ENCODE measurements at places on chromosomes 1 and 21.

DNA sequence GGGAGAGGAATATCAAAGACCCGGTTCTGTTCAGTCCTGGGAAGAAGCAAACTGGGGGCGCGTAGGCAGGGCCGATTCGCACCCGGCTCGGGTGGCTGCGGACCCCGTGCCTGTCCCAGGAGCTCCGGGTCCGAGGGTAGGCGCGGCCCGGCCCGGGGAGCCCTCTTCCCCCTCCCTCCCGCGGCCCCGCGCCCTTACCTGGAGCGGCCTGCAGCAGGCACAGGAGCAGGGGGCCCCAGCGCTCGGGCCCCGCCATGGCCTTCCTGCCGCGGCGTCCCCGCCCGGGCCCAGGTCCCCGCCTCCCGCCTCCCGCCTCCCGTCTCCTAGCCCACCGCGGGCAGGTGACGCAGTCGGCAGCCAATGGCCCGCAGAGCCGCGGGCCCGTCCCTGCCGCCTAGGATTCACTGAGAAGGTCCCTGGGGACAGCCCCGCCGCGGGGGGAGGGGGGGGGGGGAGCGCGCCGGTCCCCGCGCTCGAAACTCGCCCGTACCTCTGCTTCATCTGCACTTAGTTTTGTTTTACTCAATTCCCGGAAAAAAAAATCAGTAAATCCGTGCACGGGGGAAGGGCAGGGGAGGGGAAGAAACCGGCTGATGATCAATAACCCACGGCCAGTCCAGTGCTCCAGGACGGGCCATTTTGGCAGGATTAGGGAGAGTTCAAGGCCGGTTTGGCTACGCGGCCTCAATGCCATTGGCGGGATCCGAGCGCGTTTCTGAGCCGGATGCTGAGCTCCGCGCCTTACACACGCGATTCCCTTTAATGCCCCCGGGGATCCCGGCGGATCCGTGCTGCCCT lies at the start of gene IFNLR1:
Gene IFNLR1 (minus strand): TSS at position 297 of the 798 bp plus-strand sequence. CDS start 41 bp downstream, at position 256.
- no peak for DNase-seq

DNA sequence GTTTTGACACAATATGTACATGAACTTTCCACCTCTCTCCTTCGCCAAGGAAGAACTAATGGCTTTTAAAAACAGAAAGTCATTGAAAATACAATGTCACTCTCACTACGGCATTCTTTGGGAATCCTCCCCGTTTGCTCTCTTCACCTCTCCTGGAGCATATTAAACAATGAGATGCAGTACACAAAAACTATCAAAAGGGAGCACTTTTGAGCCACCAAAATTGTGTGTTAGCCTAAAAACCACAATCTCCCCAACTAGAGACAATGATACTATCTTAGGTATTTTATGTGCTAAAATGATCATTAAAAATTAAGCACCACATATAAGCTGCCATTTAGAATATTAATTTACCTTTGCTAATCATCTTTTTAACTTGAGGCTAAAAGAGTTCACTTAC lies 425.5 kb downstream of the KCTD3 start:
- no peak for DNase-seq

DNA sequence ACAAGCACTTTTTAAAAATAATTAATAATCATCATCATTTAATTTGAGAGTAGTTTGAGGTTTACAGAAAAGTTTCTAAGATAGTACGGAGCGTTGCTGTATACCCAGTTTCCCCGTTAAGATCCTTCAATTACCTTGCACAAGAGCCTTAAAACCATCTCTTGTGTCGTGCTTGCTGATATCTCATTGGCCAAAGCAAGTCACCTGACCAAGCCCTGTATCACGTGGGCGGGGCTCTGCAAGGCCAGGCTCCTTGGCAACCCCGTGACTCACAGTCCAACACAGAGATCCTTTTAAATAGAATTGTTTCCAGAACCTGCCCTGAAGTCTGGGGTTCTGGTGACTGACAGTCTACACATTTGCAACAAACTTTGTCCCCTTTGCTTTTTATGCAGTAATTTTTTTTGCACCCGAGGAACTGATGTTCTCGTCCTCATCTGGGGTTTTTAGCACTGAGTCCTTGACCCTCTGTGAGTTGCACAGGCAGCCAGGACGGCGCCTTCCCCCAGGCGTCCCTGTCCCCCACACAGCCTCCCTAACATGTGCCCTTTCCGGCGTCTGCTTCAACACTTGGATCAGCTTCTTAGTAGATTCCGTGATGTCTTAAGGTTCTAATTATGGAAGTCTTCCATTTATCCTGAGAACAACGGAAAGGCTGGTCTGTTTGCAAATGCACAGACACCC lies 183.3 kb upstream of the TMEM51 start:
- DNase-seq, result no peak

GRCh38 chr1:36534711-36535412 lies 52.1 kb upstream of the CSF3R start:
- no peak for DNase-seq

DNA sequence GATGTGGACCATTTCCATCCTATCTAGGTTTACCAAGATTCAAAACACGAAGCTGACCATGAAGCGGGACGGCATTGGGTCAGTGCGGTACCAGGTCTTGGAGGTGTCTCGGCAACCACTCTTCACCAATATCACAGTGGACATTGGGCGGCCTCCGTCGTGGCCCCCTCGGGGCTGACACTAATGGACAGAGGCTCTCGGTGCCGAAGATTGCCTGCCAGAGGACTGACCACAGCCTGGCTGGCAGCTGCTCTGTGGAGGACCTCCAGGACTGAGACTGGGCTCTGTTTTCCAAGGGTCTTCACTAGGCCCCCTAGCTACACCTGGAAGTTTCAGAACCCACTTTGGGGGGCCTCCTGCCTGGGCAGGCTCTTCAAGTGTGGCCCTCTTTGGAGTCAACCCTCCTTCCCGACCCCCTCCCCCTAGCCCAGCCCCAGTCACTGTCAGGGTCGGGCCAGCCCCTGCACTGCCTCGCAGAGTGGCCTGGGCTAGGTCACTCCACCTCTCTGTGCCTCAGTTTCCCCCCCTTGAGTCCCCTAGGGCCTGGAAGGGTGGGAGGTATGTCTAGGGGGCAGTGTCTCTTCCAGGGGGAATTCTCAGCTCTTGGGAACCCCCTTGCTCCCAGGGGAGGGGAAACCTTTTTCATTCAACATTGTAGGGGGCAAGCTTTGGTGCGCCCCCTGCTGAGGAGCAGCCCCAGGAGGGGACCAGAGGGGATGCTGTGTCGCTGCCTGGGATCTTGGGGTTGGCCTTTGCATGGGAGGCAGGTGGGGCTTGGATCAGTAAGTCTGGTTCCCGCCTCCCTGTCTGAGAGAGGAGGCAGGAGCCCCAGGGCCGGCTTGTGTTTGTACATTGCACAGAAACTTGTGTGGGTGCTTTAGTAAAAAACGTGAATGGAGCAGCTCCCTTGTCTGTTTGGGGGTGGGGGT lies 864 bp upstream of the CCDC24 start:
- no peak for DNase-seq

DNA sequence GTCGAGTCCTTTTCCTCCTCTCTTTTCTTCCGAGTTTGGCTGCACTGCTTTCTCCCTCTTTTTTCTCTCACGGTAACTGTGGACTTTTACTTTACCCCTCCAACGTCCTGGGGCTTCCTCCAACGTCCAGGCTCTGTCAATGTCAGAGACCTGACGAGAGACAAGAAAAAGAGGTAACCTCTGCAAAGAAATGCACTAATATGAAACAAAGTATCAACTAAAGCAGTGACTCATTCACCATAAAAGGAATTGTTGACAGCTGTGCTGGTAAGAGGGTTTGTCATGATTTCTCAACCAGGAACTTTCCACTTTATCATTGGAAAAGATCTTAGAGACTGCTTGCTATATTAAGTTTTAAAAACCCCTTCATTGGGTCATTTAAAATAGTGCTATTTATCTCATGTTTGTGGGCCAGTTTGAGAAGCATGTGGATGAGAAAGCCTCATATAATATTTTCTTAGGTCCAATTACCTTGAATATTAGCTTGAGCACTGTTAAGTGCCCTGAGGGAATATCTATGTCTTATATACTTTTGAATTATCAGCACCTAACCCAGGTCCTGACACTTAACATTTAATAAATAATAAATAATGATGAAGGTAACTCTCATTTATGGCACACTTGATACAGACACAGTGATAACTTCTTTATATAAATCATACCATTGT lies at the start of gene GBP2:
Gene GBP2 (minus strand): TSS at position 202 of the 668 bp plus-strand sequence. CDS start 4,148 bp downstream, outside the sequence.
- DNase-seq, result peak; percentile 46

DNA sequence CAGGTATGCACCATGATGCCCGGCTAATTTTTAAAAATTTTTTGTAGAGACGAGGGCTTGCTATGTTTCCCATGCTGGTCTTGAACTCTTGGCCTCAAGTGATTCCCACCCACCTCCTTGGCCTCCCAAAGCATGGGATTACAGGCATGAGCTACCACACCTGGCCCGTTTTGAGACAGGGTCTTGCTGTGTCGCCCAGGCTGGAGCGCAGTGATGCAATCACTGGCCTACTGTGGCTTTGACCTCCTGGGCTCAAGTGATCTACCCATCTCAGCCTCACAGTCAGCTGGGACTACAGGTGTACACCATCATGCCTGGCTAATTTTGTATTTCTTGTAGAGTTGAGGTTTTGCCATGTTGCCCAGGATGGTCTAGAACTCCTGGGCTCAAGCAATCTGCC lies 7.5 kb upstream of the SH3D21 start:
- no peak for DNase-seq

DNA sequence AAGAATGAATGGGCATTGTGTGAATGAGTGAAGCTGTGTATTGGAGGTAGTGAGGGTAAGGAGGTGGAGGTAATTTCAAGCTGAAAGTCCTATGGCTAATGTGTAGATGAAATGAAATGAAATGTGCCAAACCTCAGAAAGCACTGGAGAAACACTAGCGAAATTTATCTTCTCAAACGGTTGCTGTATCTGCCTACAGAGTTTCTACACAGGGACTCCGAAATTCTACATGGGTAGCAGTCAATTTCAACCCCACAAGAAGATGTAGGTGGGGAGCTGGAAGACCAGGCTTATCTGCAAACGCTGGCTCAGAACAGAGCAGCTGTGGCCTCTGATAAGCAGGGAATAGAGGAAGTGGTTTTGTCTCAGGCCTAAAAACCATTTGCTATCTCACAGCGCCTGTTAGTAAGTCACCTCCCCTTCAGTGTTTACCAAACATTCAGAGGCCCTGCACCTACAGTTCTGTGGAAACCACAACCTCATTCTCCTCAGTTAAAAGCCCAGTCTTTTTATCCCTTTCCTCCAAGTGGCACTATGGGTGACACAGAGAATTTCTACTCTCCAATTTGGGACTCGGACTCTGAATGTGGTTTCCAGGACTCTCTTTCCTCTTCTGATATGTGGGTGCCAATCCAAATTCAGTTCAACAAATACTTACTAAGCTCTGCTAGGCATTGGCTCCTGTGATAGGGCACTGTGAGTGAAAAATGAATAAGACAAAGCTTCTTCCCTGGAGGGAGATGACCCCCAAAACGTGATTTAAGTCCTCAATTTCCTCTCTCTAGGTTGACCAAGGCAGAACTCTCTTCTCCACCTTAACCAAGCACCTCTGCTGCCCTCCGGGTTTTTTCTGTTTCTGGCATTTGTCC lies 17.2 kb upstream of the SLAMF6 start:
- DNase-seq, result no peak

DNA sequence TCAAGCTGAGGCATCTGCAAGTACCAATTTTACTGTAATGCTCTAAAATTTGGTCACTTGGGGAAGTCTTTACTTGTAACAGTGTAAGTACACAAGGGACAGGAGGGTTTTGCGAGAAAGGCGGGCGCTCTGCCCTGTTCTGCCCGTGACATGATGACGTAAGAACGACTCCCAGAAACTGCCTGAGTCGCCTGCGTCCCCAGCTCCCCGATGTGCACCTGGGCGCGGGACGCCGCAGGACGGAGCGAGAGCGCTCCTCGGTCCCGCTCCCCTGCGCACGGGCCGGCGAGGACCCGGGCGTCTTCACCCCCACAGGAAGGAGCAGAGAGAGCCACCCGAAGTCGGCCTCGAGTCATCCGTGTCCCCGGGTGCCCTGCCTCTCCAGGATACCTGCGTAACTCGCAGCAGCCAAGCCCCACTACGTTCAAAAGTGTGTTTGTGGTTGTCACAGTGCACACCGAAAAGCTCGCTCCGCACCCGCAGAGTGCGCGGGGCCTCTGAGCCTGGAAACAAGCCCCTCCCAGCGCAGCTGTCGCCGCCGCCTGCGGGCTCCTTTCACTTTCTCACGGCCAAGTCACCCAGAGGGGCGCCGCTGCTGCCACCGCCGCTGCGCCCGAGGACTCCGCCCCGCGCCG lies 3.3 kb upstream of the ZBTB18 start:
- no peak for DNase-seq

GRCh38 chr1:110148961-110149360 lies 1.3 kb upstream of the SLC6A17 start:
- DNase-seq, result no peak

DNA sequence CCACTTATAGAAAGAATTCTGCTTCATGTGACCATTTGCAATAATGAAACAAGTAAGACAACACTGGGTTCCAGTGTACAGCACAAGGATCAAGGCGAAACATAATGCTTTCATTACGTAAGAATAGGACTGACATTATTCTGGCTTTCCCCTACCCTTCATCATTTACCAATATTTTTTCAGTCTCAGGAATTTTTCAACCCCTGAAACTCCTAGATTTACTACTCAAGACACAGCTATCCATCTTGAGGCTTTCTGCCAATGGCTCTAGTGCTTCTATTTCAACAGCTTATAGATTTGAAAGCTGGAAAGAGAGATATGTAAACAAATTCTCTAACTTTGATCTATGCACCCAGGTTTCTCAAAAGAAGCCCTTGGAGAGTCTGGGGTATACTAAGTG lies 48.4 kb downstream of the WLS start:
- no peak for DNase-seq

- no peak for DNase-seq
Observed at GRCh38 chr1:147897029-147897752, 5.4 kb upstream of the GJA8 start.

GRCh38 chr1:18128298-18128697 lies 20.7 kb downstream of the IGSF21 start:
- DNase-seq, result no peak

DNA sequence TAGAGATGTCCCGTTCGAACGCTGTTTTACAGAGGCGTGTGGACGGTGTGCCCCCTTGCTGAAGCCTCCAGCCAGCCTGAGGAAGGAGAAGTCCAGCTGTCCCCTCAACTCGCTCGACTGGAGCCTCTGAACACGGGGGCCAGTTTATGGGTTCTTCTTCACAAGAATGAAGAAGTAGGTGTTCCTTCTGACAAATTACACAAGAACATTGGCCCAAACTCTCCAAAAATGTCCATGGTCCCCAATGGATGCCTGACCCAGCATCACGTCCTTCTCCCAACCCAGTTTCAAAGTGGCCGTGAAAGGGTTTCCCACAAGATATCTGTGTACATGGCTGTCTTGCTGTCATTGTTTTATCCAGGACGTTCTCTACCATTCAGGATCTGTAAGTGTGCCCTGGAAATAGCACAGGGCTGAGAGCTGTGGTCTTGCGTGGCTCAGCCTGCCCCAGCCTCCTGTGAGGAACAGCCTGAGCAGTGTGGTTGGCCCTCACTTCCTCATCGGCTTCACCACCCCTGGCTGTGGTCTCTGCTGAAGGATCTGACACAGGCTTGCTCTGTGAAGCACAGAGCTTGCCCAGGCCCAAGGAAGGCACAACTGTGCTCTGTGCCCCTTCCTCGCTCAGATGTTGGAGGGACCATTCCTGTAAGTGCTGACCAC lies 1.0 kb upstream of the S100B start:
- DNase-seq, result no peak

- no peak for DNase-seq
Observed at GRCh38 chr1:101408212-101409042, 171.6 kb downstream of the S1PR1 start.

GRCh38 chr1:76247261-76247852 lies 172.8 kb downstream of the ST6GALNAC3 start:
- DNase-seq, result no peak

GRCh38 chr1:202229376-202229775 lies 35.8 kb downstream of the LGR6 start:
- no peak for DNase-seq

All from AG04450 (cell line).